ENCODE measurements at places on chromosomes 13 and 19.

- no peak for DNase-seq
Observed at GRCh38 chr19:3343619-3344502, 22.5 kb upstream of the NFIC start.

DNA sequence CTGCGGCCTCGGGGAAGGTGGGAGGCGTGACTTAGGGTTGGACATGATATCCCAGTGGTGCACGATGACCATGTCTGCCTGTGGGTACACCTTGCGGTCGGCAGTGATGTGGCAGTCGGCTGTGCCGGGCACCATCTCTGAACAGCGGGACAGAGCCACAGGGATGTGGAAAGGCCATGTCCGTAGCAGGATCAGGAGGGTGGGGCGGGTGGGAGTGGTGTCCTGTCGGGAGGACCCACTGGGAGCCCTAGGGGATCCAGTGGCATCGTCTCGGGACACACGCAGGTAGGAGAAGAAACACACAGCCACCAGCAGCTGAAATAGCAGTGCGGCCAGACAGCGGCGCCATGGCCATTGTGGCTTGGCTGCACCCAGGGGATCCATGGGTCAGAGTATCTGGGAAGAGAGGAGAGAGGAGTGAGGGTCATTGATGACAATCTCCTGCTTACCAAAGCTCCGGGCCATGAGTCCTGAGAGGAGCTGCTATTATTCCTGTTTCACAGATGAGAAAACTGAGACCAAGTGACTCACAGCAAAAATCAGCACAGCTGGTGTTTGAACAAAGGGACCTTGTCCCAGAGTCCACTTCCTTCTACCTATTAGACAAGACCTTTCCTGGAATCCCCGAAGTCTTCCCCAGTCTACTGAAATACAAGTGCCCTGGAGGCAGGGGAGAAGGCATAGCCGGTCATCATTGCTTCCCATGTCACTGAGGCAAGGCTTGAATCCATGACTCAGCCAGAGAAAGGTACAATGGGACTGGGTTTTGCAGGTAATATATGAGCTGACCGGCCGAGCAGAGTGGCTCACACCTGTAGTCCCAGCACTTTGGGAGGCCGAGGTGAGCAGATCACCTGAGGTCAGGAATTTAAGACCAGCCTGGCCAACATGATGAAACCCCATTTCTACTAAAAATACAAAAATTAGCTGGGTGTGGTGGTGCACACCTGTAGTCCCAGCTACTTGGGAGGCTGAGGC is 5.2 kb upstream of the FUT6 start:
- no peak for DNase-seq

DNA sequence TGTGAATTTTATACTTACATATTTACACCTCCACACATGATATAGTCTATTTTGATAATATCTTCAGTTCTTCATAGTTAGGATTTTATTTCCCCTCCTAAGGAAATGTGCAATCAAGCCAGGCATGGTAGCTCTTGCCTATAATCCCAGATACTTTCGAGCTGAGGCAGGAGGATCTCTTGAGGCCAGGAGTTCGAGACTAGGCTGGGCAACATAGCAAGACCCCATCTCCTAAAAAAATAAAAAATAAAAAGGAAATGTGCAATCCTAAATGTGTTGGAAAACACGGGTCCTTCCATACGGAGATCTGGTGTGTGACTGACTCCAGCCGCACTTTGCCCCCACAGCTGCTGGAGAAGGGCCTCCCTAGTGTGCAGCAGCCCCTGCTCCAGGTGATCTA is 71.5 kb downstream of the ZAR1L start:
- no peak for DNase-seq

DNA sequence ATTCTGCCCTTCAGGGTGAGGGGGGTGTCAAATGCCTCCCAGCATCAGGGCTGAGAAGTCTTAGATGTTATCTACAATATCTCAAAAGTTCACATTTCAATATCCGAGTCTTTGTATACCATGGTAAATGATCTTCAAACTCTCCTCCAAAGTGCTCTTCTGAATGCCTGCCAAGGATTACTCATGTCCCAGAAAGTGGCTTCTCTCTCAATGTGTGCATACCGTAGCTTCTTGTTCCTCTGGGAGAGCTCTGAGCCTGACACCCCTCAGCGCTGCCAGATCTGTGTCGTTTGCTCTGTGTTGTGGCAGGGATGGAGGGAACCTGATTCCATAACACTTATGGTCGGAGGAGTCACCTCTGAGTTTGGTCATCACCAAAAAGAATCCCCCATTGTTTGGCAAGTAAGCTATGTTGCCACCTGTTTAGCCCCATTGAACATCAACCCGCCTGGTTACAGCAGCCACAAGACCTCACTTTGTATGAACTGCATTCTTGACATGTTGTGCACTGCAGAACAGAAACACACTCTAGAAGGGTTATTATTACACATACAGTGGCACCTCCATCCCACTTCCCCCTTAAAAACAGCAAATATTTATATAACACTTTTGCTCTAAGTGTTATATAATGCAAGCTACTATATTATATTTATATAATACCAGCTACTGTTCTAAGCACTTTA is 163.1 kb upstream of the MIR17HG start:
- DNase-seq: no peak

GRCh38 chr19:38006361-38007045 is 99.5 kb downstream of the SIPA1L3 start:
- no peak for DNase-seq

- DNase-seq: no peak
Observed at GRCh38 chr19:50352242-50352641, 13.2 kb downstream of the NAPSA start.

DNA sequence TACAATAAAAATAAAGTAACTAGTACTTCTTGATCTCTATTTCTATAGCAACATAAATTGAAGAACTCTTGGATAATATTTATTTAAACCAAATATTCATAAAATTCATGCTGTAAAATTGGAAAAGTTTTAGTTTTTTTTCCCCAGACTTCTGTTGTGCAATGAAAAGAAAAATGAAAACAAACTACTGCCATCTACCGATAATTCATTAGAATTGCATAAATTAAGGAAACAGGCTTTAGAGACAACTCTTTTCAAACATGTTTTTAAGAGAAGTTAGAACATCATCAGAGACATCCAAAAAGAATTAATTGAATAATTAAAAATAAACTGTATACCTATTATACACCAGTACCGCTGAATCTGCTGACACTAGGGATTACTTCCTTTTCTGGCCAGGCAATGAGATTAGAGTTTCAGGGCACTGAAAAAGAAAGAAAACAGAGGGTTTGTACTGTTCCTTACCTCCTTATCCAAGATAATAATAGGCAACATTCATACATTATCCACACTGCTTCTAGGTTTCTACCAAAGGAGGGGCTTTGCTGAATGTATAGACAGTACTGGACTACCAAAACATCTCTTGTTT is 4.9 kb downstream of the CCDC122 start:
- no peak for DNase-seq

DNA sequence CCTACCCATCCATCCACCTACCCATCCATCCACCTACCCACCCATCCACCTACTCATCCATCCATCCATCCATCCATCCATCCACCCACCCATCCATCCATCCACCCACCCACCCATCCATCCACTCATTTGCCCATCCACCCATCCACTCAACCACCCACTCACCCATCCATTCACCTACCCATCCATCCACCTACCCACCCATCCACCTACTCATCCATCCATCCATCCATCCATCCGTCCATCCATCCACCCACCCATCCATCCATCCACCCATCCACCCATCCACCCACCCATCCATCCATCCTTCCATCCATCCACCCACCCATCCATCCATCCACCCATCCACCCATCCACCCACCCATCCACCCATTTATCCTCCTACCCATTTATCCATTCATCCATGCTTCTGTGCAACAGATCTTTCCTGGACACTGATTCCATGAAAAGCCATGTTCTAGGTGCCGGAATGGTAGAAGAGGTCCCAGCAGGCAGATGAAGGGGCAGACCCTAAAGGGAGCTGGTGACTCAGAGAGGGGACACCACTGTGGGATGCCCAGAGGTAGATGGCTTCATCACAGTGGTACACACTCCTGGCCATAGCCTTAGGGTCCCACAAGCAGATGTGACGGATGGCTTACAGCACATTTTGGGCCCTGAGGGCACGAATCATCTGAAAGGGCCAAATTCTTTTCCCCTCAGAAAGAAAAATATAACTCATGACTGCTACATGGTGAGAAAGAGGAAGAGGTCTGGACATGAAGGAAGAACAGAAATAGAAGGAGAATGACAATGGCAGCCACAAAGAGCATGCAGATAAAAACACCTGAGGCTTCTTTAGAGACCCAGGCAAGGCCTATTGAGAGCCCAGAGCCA is 76.0 kb downstream of the KCTD15 start:
- no peak for DNase-seq

GRCh38 chr13:48167866-48168265 is 65.1 kb upstream of the ITM2B start:
- no peak for DNase-seq

GRCh38 chr13:101149735-101150384 is 266.4 kb downstream of the NALCN start:
- DNase-seq: no peak

DNA sequence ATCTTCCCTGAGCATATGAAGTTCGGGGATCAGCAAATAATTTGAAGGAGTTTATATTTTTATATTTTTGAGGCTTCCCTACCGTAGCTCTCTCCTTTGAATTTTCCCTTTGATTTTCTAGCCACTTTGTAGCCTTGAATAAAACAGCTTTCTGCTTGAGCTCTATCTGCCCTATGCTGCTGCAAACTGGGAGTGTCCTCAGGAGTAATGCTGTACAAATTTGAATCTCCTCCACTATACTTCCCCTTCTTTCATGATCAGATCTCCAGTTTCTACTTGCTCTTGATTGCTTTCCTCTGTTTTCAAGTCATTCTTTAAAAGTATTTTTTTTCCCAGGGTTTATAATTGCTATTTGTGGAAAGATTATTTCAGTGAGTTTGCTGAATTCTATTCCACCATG is 14.6 kb downstream of the PDS5B start:
- no peak for DNase-seq

DNA sequence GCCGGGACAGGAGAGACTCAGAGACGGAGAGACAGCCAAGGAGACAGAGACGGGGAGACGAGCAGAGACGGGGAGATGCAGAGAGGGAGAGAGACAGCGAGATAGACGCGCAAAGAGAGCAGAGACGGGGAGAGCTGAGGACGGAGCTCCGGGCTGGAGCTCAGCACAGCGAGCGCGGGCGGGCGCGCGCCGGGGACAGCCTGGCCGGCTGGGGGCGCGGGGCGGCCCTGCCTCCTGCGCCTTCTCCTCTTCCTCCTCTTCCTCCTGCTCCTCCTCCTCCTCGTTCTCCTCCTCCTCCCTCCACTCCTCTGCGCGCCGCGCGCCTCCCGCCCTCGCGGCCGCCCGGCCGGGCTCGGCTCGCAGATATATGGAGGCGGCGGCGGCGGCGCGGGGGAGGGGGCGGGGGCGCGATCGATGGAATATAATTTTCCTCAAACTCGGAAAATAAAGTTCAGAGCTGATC is at the start of gene ERFL:
Gene ERFL, minus strand, starts transcription at position 229 of the 463 bp plus-strand sequence. CDS start 15,530 bp downstream, outside the sequence.
- no peak for DNase-seq

DNA sequence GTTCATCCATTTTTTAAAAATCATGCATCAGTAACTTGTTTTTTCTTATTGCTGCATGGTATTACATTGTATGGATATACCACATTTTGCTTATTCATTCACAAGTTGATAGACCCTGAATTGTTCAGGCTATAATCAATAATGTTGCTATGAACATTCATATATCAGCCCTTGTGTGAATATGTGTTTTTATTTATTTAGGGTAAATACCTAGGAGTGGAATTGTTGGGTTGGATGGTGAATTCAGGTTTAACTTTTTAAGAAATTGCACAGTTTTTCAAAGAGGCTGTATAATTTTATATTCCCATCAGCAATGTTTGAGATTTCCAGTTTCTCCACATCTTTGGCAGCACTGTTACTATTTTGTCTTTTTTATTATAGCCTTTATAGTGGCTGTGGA is 82.1 kb downstream of the URI1 start:
- no peak for DNase-seq

DNA sequence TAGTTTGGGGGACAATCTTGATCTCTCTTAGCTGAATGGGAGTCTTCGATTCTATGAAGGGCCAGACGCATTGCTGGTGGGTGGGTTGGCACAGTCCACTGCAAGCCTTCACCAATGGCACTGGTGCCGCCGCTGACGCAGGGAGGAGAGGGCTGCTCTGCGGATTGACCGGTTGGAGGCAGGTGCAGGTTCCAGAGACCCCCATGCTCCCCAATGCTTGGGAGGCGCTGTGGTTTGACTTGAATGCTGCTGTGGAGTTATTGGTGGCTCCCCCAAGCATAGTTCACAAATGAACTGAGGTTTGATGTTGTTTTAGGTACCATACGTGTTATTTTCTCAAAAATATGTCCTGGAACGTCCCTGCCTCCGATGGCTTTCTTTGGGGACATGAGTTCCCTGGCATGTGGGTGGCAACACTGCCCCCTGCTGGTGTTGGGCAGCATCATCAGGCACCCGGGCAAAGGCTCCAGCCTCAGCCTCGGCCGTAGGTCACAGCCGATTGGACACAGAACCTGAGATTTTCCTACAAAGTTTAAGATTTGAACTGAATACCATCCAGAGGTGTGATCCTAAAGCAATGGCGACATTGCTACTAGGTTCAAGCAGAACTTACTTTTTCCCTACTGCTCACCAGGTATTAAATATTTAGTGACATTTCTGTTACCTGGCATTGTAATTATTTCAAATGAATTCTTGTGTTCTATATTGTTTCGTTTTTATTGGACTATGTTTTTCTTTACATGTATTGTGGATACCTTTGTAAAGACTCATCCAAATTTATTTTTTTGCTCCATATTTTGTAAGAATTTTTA is 95.5 kb downstream of the ANKRD10 start:
- DNase-seq: no peak

DNA sequence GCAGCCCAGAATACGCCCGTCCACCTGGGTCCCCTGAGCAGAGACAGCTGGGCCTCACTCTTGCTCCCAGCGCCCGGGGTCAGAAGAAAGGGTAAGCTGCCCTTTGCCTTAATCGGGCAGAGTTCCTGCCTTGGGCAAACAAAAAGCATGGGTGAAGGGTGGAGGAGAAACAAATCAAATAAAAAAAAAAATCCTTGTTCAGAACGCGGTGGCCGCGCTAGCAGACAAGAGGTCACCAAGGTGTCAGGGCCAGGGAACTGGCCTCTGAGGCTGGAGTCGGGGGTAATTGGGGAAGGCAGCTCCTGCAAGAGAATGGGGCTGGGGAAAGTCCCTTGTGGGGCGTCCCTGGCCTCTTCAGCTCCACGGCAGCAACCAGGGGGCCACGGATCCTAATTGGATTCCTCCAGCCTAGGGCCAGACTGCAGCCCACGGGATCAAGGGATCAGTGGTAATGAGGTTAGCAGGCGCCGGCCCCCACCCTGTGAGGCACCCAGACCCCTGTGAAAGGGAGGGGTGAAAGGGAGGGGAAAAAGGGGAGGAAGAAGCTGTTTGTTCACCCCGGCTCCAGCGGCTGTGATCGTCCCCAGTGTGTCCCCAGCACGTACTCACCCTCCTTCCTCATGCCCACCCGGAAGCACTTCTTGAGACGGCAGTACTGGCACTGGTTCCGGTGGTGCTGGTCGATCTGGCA is 5.5 kb downstream of the NR2F6 start:
- DNase-seq: no peak
